ENCODE measurements at places on chromosomes 1 and 21.

DNA sequence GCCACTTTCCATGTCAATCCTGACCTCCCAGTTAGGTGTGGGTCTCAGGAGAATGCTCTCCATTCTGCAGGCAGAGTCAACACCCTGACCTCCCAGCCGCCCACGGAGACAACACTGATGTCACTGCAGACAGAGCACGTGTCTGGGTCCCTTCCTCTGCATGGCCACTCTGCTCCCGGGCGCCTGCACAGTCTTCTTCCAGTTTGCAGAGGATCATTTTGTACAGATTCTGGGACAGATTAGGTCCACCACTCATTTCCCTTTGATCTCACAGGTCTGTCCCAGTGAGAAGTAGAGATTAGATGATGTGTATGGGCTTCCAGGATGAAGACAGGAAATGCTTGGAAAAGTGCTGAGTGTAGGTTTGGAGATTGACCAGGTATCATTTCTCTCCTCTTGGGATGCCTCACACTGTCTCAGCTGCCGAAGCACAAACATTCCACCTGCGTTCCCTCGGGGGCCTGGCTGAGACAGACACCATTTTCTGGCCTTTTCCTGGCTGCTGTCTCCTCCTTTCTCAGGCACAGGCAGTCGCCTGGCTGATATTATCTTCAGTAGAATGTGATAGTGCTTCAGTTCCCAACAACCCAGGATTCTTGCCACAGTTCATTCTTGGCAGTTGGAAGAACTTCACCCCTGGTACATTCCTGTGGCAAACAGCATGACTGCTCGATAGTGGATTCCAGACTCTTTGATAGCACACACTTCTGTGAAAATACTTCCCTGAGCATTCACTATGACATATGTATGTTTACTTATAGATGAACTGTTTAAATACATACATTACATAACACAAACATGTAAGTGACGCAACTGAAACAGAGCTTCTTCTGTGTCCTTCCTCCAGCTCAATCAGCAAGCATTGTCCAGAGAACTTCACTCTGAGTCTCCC lies 7.9 kb downstream of the MYBPHL start:
- DNase-seq: peak; percentile 84

GRCh38 chr1:199064971-199065370 lies 426.1 kb downstream of the PTPRC start:
- DNase-seq: no peak

GRCh38 chr1:91796390-91796654 lies 89.6 kb downstream of the TGFBR3 start:
- DNase-seq: no peak

DNA sequence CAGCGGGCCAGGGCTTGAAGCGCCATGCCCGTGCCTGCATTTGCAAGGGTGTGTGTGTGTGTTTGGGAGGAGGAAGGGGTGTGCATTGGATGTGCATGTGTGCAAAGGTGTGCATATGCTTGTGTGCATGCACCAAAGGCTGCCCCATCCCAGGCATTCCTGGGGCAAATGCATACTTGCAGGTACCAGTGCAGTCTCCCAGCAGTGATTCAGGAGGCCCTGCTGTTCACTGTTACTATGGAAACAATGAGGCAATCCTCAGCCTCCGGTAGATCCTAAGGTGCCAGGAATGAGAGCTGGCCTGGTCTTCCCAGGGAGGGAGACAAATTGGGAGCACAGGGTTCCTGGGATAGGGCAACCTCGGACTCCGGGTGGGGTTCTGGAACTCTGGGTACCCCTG lies 7.5 kb upstream of the FNDC5 start:
- no peak for DNase-seq

GRCh38 chr1:241265428-241265827 lies 91.6 kb downstream of the RGS7 start:
- no peak for DNase-seq

GRCh38 chr1:23718482-23718881 lies 24.8 kb upstream of the ELOA start:
- DNase-seq: no peak

- DNase-seq: no peak
These were observed 502.2 kb downstream of the AJAP1 start for GRCh38 chr1:5156416-5157120.

GRCh38 chr1:189939967-189940366 lies 537.7 kb downstream of the BRINP3 start:
- peak; percentile 3 for DNase-seq

- DNase-seq: no peak
These were observed 118.2 kb downstream of the WDR3 start for GRCh38 chr1:118047650-118048224.

DNA sequence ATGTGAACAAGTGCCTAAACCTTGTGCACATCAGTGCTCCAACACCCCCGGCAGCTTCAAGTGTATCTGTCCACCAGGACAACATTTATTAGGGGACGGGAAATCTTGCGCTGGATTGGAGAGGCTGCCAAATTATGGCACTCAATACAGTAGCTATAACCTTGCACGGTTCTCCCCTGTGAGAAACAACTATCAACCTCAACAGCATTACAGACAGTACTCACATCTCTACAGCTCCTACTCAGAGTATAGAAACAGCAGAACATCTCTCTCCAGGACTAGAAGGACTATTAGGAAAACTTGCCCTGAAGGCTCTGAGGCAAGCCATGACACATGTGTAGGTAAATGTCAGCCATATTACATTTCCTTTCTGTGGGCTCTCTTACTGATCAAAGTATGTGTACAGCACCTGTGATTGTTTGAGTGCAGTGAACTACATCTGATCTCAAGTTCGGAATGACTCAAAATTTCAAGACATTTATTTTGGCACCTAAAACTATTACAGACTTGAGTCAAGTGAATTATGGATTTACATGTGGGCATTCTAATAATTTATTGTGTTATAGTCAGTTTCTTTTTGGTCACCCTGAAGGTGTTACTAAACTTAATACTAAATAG lies 196.5 kb downstream of the TPR start:
- DNase-seq: no peak

GRCh38 chr1:205930799-205931281 lies 12.4 kb downstream of the SLC26A9 start:
- DNase-seq: no peak

GRCh38 chr1:245154429-245155271 lies at the start of gene KIF26B:
Gene KIF26B (plus strand): TSS chr1:245154985. CDS start chr1:245155425, 440 bp downstream.
- no peak for DNase-seq

DNA sequence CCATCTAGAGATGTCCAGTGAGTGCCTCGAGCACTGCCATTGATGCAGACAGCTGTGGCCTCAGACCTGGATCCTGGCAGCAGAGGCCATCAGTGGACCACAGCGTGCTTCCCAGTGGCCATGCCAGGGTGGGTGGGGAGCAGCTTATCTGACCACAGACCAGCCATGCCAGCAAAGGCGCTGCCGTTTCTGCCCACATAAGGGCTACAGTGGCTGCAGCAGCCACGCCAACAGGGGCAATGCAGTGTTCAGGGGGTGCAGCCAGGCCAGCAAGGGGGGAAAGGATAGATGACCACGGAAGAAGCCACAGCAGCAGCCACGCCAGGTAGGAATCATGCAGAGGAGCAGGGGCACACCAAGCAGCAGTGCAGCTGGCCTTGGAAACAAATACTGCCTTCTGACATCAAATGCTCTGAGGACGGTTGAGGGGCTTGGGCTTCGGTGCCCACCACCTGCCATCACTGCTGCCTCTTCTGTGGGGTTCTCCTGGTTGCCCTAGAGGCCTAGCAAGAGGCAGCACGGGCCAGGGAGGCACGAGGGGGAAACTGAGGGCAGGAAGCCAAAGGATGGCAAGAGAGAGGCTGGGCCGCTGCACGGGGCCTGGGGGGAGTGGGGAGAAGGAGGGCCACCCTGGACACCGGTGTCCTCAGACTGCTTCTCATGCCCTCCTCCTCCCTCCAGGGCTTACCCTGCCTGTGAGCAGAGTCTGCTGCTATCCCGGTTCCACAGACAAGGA lies 94.7 kb upstream of the RUNX3 start:
- DNase-seq: no peak

DNA sequence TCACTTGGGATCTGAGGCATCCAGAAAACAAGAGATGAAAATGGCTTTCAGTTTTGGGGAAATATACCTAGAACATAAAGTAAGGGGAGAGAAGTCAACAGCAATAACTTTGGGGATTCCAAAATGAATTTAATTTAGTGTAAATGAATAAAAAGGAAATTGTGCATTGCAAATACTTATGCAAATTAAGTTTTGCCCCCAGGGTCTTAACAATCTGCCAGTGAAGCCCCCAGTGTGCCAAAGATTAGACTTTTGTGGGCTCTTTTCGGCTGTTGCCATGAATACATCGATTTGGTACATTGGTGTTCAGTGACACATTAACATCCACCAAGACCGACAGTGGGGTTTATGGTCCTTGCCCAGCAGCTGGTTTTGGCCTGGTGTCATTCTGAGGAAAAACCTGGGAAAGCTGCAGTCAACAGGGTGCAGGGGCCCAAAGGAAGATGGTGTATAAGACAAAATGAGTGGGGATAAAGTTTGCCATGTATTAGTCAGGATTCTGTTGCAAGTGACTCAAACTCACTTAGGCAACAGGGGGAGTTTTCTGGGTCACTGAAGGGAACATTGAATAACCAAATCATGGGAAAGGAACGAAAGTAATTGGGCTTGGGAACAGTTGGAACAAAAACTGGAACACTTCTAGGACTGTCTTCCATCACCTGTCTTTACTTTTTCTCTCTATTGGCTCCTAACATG lies 30.2 kb upstream of the IGSF3 start:
- DNase-seq: no peak

DNA sequence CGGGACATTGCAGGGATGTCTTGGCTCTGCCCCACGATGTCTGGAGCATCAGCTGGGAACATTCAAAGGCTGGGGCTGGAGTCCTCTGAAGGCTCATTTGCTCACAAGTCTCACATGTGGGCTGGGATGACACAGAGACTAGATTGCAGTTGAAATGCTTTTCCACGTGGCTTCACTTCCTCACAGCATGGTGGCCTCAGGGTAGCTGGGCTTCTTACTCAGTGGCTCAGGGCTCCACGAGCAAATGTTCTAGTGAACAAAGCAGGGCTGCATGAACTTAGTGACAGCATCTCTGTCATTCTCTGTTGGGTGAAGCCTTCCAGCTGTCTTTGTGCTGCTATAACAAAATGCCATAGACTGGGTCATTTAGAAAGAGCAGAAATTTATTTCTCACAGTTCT lies 247.0 kb upstream of the POU3F1 start:
- DNase-seq: no peak

DNA sequence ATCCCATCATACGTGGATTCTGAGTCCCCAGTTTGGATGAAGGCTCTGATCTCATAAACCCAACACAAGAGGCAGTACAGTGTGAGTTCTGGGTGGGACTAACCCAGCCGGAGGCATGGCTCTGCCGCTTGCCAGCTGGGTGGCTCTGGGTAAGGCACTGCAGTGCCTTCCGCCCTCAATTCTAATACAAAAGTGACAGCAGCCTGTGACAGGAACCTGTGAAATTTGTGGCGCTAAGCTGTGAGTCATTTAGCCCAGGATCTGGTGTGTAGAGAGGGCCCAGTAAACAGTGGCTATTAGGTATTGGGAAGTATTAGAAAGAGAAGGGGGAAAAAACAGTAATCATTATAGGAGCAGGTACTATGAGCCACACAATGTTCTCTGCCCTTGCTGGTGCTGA lies 23.3 kb downstream of the HSPG2 start:
- DNase-seq: no peak

DNA sequence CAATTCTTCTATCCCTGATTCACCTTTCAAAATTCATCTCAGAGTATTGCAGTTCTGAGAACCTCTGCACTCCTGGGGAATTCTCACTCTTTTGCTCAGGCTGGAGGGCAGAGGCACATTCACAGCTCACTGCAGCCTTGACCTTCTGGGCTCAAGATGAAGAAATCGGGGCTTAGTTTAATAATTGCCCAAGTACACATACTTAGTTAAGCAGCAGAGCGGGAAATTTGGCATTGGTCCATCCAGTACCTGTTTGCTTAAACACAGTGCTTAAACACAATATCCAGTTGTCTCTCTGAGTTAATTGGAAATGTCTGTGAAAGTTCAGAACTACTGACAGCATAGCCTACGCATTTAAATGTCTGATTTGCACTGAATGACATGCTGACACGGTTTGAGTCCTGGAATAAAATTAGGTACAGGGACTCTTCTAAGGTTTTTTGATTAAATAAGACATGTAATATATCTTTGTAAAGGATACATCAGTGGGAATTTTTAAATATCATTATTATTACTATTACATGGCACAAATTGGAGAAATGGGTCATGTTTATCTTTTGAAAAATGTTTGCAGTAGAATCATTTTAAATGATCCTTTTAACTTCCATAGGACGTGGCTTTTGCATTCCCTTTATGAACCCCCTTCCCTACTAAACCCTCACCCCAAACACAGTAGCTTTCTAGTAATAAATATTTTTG lies 337.4 kb downstream of the SRGAP2C start:
- no peak for DNase-seq

- DNase-seq: no peak
These were observed 68.9 kb downstream of the SNRPE start for GRCh38 chr1:203930342-203930741.

DNA sequence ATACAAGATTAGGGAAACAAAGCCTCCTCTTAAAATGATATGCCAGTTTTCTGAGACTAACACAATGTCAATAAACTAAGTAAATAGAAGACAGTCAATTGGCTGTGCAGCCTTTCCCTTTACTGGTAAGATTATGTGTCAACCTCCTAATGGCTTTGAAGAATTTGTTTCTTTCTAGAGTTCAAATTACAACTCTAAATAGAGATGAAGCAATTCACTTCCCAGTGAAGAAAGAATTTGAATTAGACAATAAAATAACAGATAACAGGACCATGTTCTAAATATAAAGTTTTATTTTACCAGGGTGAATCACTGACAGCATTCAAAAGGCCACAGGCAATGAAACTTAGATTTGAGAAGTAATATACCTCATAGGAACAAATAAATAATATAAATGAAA lies 680.3 kb downstream of the PLA2G4A start:
- no peak for DNase-seq

DNA sequence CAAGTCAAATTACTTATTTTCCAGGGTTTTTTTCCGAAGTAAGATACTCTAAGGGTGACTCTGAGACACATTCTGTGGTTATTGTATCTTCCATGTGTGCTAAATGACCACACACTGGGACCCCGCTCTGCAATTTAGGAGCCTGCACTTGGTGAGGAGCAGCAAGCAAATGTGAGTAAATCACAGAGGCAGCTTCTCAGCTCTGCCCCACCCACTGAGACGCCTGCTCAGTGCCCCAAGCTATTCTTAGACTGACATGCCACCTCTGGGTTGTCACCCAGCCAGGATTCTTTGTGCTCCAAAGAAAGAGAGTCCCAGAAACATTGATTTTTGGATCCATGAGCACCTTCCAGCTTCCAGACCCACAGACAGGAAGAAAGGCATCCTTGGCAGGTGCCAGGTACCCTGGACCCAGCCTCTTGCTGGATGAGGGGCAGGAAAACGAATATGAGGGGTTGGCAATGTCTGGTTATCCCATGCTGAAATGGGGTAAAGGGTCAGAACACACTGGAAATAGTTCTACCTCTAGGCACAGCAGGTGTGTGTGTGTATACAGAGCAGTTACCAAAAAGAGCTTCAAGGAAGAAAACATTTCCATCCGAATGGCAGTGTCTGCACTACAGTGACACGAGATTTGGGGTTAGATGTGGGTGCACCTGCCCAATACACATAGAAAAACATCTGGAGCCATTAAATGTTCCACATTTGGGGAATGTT lies 41.2 kb downstream of the TNR start:
- DNase-seq: no peak

Measured in non-pigmented ciliary epithelial cell (primary cell).